ENCODE measurements at places on chromosomes 12 and 14. TPM values are rescaled to one million over a fixed set of nuclear protein-coding genes. Genes with fewer than 3 reads are reported as not detected.
A peak's percentile ranks its signal among the peaks of the same experiment; 100 is the strongest.

- DNase-seq, result peak; percentile 17
These were observed 287.5 kb downstream of the GALC start for GRCh38 chr14:87705439-87705896.

The TAMALIN gene
- 17.2 TPM for total RNA-seq

GRCh38 chr12:114783089-114783618, 99.2 kb upstream of the TBX3 start:
- DNase-seq, result no peak

- DNase-seq, result no peak
These were observed 36.7 kb upstream of the IL22 start for GRCh38 chr12:68290126-68290525.

The FITM1 gene
- 75.9 TPM for total RNA-seq

The CLEC4E gene
- total RNA-seq, result 0.72 TPM

The ATL1 gene
- total RNA-seq, result 2.0 TPM

DNA sequence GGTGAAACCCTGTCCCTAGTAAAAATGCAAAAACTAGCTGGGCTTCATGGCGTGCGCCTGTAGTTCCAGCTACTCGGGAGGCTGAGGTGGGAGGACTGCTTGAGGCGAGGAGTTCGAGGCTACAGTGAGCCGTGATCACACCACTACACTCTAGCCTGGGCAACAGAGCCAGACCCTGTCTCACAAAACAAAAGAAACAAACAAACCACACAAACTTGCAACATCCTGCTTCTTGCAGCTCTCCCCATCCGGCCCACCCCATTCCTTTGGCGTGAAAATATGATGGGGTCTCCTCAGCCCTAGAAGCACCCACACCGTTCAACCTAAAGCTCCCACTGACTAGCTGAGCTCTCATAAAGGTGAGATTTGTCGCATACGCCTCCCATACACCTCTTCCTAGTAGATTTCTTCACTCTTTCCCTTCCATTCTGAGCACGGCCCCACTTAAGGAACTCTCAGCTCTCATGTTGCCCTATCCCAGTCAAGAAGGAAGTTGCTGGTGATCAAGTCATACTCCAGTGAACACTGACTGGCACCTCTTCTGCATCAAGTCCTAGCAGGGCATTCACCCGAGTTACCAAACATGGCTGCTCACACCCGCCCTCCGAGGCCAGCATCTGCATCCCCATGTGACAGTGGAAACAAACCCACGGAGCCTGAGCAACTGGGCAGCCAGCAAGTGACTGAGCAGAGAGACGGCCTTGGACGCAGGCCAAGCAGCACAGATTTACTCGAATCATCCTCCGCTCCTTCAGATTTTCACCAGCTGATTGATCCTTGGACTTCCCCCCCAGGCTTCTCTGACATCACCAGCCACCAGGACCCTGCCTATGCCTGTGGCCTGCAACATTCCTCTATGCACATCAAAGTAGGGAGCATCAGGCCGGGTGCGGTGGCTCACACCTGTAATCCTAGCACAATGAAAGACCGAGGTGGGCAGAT, 18.9 kb upstream of the CD27 start:
- DNase-seq, result no peak

The YARS2 gene
- 10.7 TPM for total RNA-seq

DNA sequence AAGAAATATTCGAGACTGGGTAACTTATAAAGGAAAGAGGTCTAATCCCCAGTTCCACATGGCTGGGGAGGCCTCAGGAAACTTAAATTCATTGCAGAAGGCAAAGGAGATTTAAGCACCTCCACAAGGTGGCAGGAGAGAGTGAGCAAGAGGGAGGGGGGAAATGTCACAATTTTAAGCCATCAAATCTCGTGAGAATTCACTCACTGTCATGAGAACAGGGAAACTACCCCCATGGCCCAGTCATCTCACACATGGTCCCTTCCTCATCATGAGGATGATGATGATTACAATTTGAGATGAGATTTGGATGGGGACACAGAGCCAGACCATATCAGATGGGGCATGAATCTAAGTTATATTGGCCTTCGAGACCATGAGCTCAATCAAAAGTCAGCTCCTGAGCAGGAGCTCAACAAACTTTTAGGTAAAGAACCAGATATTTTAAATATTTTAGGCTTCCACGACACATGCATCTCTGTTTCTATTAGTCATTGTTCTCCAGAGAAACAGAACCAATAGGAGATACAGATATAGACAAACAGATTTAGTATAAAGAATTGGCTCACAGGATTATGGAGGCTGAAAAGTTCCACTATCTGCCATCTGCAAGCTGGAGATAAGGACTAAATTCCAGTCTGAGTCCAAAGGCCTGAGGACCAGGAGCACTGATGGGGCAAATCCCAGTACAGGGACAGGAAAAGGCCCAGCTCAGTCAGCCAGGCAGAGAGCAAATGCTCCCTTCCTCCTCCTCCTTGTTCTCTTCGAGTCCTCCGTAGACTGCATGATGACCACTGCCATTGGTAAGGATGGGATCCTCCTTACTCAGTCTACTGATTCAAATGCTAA, 24.9 kb downstream of the DGLUCY start:
- no peak for DNase-seq

The BCL7A gene
- total RNA-seq, result 14.0 TPM

DNA sequence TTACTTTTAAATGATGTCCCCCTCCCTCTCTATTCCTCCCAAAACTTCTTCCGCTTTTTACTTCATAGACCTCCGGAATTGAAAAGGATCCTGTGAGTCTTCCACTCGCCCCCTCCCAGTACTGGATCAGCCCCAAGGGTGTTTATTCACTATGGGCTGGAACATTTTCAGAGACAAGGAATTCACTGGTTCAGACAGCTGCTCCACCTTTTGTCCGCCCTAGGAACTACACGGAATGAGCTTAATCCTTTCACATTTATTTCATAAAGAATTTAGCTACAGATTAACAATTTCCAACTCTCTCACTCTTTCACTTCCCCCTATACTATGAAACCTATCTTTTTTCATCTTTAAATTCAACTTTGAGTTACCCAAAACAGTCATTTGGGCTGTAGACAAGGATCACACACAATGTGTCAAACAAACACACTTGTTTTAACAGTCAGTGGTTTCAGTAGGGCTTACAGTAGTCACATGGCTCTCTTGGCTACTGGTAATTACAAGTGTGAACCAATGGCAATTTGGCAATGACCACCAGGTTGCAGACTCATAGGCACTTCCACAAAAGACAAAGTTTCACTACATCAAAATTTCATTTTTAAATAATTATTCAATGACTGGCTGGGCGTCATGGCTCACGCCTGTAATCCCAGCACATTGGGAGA, 20.6 kb downstream of the CNIH1 start:
- no peak for DNase-seq

GRCh38 chr12:11412731-11413130, 17.4 kb upstream of the PRB2 start:
- no peak for DNase-seq

DNA sequence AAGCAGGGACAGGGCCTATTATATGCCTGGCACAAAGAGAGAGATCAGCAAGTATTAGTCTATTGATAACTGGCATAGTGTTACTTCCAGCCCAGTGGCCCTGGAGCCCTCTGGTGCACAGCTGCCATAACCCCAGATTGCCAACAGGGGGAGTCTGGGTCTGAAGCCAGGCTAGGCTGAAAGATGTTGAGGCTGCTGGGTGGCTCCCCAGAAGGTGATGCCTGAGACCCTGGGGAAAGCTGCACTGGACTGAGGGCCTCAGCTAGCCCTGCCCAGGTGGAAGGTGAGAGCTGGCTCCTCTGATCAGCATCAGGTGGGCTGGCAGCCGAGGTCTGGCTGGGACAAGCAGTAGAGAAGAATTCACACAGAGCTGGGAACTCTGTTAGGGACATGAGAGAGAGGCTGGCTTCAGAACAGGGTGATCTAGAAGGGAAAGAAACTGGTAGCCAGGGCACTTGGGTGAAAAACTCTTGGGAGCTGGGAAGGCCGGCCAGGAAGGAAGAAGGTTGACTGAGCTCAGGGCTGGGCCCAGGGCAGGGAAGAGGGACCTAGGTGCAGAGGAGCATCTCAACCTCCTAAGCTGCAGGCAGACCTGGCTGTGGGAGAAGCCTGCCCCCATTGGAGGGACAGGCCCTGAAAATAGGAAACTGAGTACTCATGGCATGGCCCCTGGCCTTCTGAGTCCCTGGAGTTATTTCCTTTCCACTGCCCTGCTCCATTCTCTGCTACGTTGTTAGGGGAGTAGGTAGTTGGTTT, 3.9 kb downstream of the GZMH start:
- peak; percentile 9 for DNase-seq

DNA sequence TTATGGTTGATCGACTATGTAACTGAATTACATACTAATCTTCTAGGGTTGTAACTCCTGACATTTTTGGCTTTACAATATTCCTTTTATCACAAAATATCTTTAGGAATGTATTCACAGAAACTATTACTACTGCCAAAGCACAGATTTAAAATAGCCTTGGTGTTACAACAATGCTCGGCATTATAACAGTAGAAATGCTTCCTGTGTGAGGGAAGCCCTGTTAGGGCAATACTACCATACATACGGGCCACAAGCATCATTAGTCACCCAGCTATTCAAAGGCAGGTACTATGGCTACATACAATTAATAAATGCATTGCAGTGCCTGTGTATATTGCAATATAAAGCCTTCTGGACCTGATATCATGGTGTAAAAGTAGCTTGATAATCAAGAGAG, 517.8 kb downstream of the C12orf50 start:
- no peak for DNase-seq

DNA sequence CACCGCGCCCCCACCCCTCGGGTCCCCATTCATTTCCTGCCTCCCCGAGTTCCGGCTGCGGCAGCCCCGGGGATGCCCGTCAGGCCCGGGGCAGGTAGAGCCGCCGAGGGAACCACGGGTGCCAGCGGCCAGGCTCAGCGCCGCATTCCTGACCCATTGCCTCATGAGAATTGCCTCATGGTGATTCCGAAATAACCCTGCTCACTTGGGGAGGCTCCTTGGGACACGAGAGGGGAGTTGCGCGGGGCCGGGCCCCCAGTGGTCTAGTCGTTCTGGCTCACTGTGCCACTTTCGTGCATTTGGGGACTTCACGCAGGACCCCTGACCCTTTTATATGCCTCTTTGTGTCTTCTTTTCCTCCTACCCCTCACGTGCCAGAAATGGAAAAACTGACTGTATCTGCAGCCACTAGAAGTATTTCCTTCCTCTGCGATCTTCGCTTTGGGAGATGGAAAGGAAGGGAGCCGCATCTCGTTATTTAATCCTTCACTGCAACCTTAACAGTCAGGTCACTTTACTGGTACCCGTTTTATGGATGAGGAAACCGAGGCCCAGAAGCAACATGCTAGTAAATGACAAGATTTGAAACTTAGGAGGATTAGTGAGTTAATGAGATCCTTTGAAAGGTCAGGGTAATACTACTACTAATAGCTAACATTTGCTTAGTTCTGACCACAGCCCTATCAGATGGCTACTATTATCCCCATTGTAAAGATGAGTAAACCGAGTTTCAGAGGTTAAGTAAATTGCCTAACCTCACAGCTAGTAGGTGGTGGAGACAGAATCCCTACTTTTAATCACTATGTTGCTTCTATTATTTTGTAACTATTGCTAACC, 768 bp downstream of the PTPN11 start:
- DNase-seq, result peak; percentile 81

DNA sequence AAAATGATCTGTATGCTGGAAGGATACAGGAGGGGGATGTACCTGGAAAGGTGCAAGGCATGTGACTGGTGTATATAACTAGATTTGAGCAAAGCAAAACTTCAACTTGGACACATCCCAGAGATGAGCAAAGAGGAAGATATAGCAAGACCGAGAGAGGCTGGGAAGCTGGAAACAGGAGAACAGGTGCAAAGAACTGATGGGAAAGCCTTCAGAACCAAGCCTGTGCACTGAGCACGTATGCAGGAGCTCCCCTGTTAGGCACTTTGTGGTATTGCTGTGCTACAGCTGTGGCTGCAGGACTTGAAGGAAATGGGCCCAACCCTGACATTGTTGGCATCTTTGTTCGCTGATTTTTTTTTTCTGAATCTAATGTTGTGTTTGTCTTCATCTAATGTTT, 120.7 kb upstream of the PWP1 start:
- no peak for DNase-seq

GRCh38 chr14:68741839-68742470, 50.9 kb downstream of the ZFP36L1 start:
- no peak for DNase-seq

- DNase-seq, result no peak
These were observed 97.8 kb downstream of the SPTSSA start for GRCh38 chr14:34364201-34364600.

GRCh38 chr12:104569346-104570173, 112.8 kb downstream of the CHST11 start:
- no peak for DNase-seq

DNA sequence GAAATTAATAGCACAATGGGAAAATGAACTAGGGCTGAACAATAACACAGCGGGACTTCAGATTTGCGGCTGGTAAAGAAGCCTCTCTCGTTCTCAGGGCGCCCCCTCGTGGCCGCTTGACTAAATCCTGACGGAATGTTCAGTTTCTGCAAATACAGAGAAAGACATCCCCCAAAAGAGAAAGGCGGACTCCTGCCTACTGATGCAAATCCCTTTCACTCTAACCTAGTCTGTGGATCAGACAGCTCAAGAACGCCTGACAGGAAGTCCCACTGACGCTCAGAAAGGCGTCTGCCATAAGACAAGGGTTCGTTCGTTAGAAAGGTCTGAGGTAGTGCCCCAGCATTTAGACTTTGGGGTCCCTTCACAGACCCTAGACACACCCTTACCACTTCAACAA, 2.5 kb downstream of the NUAK1 start:
- DNase-seq, result peak; percentile 92

GRCh38 chr14:24081739-24082211, 10.4 kb downstream of the CPNE6 start:
- no peak for DNase-seq

The ADCK1 gene
- total RNA-seq, result 5.9 TPM

- DNase-seq, result no peak
These were observed 55.6 kb downstream of the SYNE3 start for GRCh38 chr14:95460647-95461478.

The ZNF891 gene
- total RNA-seq, result 0.91 TPM

DNA sequence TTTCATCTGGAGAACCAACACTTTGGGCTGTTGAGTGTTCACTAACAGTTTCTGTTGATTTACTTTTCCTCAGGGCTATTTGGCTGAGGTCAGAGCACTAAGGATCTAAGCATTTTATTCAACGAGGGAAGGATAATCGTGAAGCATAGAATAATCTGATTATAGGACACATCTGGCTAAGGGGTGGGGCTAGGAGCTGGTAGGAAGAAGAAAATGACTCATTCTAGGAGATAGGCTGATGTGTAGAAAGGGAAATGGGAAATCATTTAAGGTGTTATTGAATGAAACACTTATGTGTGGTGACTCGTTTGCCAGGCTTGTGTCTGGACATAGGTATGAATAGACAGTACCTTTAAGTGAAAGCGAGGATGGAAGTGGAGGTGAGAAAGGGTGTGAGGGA, 167.2 kb downstream of the ETNK1 start:
- no peak for DNase-seq

- DNase-seq, result no peak
These were observed 35.6 kb downstream of the ZNF664 start for GRCh38 chr12:124008595-124008994.

The NTN4 gene
- 84.1 TPM for total RNA-seq

GRCh38 chr12:52740584-52740983, 36.6 kb downstream of the KRT76 start:
- no peak for DNase-seq

Data from heart left ventricle (tissue), 16 donors.